Activated T-cell treated with anti-CD3 and anti-CD28 coated beads for 24 hours (primary cell): ENCODE measurements at places on chromosomes 16 and 17.
A peak's percentile ranks its signal among the peaks of the same experiment; 100 is the strongest.

GRCh38 chr16:4733211-4733742 lies 794 bp downstream of the ANKS3 start:
- no peak for DNase-seq

- DNase-seq: no peak
These were observed 9.5 kb upstream of the MRPL12 start for GRCh38 chr17:81693509-81694210.

DNA sequence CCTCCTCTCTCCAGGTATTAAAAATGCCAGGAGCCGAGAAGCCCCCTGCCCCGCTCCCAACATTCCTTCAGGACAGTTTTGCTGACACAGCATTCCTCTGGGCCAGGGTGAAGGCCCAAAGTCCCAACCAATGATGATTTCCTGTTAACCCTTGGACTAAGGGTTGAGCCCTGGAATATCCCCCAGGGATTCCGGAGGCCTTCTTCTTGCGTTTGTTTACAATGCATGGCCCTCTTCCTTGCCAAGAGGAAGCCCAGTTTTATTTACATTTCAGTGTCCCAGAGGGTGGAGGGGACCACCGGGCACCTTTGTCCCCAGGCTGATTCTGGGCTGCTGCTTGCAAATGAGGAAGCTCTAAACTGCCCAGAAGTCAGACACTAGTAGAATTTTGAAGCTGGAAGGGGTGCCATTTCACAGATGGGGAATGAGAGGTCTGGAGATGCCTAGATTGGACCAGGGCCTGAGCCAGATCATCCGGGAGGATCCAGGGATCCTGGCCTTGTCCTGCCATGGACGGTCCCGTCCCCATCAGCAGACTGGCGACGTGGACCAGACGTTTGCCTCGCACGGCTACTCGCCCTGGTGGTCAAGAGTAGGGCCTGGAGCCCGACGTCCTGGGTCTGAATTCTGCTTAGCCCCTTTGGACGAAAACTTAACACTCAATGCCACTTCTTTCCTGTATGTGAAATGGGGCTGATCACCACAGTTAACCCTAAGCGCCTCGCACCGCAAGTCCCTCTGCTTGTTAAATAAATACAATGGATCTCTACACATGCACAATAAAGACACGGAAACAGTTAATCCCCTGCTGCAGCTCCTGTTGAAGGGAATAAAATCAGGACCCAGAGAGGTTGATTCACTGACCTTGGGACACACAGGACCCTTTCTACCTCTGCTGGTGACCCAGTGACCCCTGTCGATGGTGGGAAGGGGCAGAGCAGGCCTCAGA lies 55.6 kb upstream of the CIBAR2 start:
- no peak for DNase-seq

DNA sequence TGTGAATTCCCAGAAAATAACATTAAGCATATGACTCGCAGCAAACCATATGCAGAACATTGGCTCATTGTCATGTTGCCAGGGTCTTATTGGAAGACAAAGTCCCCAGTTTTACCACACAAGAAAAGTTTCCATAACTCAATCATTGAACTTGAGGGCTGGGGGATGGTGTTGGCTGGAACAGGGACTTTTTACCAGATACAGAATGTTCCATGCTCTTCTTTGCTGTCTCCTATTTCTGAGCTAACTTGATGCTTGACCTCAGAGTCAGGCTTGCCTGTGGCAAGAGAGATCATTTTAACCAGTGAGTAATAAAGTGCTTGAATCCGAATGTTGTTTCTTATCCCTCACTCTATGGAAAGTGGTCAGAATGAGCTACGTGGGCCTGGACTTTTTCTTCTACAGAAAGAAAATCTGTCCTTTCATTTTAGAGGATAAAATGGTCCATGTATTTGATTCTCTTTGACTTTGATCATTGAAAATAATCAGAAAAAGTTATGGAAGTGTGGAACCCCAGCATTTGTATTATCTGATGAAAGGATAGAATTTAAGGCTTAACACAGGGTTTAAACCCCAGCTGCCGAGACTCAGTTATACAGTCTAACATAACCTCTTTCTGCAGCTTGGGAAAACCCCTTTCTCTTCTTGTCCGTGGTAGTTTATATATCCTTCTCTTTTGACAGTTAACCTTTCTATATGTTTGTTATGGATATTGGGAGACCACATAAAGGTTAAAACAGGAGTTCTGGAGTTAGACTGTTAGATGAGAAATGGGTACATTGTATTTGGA lies 67.0 kb downstream of the TUBD1 start:
- DNase-seq: no peak

DNA sequence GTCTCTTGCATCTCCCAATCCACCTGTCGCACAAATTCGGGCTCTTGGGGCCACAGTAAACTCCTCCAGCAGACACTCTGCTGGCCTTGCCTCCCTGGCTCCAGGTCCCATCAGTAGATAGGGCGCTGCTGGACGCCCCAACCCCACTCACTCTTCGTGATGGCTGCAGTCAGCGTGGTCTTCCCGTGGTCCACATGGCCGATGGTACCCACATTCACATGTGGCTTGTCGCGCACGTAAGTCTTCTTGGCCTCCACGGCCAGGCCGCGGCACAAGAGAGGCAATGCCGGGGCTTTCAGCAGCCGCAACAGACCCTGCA lies 428 bp downstream of the TUFM start:
- no peak for DNase-seq

DNA sequence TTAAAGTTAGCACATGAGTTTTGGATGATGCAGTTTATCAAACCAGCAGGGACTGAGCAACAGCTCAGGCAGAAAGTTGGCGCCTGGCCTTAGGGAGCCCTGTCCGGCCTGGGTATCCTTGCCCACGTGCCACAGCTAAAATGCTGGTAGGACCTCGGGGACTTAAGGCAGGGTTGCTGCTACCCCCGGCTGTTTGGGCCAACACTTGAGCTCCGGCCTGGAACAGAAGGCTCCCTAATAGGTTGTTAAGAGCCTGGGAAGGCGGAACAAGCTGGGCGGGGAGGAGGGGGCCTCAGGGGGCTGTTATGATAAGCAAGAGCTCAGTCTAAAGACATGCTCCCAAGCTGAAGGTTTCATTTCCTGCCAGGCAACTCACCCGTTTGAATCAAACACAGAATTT lies 39.7 kb downstream of the CUEDC1 start:
- no peak for DNase-seq

GRCh38 chr16:64253096-64253495 lies 868.8 kb downstream of the CDH11 start:
- no peak for DNase-seq

- DNase-seq: no peak
These were observed 5.7 kb upstream of the METTL9 start for GRCh38 chr16:21593530-21594289.

GRCh38 chr16:23132775-23133463 lies 16.3 kb downstream of the USP31 start:
- DNase-seq: no peak

DNA sequence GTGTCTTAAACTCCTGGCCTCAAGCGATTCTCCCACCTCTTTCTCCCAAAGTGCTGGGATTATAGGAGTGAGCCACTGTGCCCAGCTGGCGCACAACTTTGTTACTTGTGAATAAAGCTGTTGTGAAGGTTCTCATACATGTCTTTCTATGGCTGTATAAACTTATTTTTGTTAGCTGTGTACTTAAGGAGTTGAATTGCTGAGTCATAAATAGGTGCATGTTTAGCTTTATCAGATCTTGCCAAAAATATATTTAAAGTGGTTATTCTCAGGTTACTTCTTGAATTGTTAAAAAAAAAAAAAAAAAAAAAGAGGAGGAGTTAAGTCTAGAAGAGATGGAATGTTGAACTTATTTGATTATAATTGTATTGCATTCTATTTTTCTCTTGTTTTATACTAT lies 47.6 kb upstream of the IRX3 start:
- DNase-seq: no peak

GRCh38 chr17:8121681-8122421 lies 2.1 kb downstream of the HES7 start:
- DNase-seq: no peak

DNA sequence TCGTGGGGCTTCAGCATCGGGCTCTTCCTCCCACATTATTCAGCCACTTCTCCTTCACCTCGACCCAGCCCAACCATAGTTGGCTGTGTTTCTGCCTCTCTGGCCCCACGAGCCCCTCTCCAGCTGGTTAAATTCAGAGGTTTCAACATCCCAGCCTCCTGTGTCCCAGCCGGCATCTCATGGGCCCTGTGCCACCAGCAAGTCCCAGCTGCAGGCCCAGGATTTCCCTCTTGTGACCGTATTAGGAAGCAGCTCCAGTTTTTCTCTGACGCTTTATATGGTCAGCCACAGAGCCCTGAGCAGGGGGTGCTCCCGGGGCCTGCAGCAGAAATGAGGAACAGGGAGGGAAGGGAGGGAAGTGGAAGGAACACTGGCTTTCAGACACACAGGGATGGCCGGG lies 27.4 kb downstream of the MYH11 start:
- DNase-seq: no peak

GRCh38 chr16:68328860-68329390 lies 18.1 kb downstream of the PRMT7 start:
- no peak for DNase-seq

- DNase-seq: no peak
These were observed 49.3 kb downstream of the TTC19 start for GRCh38 chr17:16048811-16049449.

- no peak for DNase-seq
These were observed 13.0 kb upstream of the GGA2 start for GRCh38 chr16:23523321-23523720.

DNA sequence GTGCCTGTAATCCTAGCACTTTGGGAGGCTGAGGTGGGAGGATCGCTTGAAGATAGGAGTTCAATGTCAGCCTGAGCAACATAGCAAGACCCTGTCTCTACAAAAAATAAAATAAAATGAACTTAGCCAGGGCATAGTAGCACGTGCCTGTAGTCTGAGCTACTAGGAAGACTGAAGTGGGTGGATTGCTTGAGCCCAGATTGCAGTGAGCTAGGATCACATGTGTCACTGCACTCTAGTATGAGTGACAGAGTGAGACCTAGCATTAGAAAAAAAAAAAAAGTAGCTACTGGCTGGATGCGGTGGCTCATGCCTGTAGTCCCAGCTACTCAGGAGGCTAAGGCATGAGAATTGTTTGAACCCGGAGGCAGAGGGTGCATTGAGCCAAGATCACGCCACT lies 6.0 kb downstream of the ADAP2 start:
- no peak for DNase-seq

GRCh38 chr17:55273579-55274354 lies 9.0 kb downstream of the HLF start:
- no peak for DNase-seq

- peak; percentile 69 for DNase-seq
These were observed 11.7 kb downstream of the ABCC1 start for GRCh38 chr16:15961060-15961511.

- no peak for DNase-seq
These were observed 1.4 kb downstream of the STXBP4 start for GRCh38 chr17:54969658-54970572.

GRCh38 chr17:28478712-28479615 lies 5.5 kb downstream of the SLC13A2 start:
- no peak for DNase-seq

- DNase-seq: no peak
These were observed 21.1 kb downstream of the NPTX1 start for GRCh38 chr17:80455336-80455710.

GRCh38 chr16:78499399-78499798 lies 399.9 kb downstream of the WWOX start:
- DNase-seq: no peak

- no peak for DNase-seq
These were observed 7.6 kb upstream of the CMTR2 start for GRCh38 chr16:71296584-71297340.

DNA sequence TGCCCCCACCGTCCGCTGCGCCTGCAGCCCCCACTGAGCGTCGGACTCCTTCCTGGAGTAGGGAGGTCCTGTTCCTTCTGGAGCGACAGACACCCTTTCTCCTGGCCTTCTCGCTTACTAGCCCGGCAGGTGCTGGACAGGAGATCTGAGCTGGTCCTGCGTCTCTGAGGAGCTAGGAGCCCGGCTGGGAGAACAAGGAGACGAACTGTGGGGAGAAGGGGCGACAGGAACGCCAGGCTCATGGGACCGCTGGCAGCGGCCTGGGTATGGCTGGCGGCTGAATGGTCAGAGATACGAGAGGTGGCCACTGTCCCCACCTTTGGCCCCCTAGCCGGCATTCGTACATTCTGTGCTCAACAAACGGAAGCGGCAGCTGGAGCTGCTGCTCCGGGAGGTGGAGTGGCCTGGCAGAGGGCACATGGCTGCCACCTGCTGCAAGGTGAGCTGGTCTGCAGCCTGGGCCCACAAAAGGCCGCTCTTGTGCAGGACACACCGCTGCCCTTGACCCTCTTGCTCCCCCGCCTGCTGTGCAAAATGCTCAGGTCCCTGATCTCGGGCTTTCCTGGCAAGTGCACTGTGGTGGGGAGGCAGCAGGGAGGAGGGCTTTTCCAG lies 2066.7 kb downstream of the TP53TG3F start:
- no peak for DNase-seq

DNA sequence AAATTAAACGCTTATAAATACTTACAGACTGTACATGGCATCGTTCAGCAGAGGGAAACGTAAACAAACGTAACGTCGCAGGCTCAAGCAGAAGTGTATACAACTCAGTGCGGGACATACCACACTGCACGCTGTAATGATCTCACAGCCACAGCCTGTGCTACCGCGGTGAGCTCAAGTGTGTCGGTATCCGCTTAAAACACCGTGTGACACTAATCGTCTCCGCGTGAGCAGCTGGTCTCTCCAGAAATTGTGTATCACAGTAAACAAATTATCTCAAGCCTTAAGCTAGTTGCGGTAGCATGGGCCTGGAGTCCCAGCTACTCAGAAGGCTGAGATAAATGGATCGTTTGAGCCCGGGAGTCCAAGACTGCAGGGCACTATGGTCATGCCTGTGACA lies 115.3 kb downstream of the ANKRD11 start:
- no peak for DNase-seq

DNA sequence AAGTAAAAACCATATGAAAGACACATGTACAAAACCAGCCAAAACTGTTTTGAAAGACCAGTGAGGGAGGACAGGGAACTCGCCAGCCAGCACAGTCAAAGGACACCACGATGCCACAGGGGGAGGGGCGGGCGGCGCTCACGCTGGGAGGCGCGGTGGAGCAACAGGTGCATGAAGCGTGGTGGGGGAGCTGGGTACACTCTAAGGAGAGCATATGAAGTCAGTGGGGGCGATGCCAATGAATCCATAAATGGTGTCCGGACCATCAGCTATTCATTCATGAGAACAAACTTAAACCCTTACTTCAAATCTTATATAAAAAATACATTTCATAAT lies 101.0 kb upstream of the DNAH17 start:
- DNase-seq: no peak
